Suppressor macrophage (primary cell): ENCODE measurements at places on chromosomes 1 and 21.

GRCh38 chr1:212157252-212157651 lies 121.7 kb downstream of the DTL start:
- DNase-seq: no peak

- peak; percentile 18 for DNase-seq
Observed at GRCh38 chr1:54255026-54255702, 55.2 kb downstream of the MRPL37 start.

DNA sequence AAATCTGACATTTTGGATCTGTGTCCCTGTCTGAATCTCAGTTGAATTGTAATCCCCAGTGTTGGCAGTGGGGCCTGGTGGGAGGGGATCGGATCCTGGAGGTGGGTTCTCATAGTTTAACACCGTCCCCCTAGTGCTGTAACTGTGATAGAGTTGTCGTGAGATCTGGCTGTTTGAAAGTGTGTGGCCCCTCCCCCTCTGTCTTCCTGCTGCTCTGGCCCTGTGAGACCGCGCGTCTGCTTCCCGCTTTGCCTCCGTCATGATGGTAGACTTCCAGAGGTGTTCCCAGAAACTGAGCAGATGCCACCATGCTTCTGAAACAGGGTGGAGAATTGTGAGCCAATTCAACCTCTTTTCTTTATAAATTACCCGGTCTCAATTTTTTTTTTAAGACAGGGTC lies 25.0 kb downstream of the AGPAT3 start:
- DNase-seq: no peak

DNA sequence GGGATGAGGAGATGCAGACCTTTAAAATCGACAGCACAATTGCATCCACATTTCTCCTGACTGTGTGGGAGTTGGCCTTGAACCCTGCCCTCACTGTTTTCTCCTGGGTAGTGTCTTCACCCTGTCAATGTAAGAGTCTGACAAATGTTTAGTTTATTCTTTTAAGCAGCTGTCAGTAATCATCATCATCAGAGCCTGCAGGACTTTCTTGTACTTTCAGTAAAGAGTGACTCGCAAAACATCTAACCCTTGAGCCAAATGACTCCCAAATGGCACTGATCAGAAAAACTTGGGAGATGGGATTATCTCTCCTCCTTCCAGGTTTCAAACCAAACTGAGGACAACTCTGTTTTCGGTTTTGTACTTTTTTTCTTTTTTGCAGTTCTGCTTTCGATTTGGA lies 460.2 kb downstream of the KIF26B start:
- DNase-seq: peak; percentile 19

- DNase-seq: no peak
Observed at GRCh38 chr1:196774175-196774574, 465 bp upstream of the CFHR3 start.

DNA sequence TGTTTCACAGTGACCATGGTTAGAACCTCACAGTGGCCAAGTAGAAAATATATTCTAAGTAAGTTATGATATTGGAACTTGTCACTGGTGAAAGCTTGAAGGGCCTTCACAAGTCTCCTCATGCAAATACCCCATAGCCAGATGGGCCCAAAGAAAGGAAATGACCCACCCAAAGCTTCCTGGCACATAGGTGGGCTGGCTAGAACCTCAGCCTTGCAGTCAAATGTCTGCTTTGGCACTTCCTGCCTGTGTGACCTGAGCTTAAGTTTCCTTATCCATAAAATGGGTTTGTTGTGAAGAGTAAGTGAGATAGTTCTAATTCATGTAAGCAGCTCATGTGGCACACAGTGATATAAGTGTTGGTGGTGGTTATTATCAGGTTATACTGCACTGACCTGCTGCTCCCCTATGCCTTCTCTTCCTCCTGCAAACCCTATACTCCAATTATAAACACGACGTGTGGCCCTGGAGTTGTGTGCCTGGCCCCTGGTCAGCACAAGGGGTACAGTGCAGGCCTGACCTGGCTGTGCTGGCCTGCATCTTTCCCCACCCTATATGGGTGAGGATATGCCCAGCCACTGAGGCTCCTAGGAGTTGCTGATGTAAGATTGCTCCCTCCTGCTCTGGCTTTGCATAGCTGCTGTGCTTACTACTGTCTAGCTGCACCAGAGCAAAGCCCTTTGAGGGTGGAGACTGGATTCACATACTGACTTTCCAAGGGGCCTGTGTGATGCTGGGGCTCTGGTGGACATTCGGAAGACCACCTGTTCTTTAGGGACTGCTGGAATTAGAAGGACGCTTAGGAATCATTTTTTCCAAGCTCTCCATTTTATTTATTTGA lies 4.7 kb upstream of the SLFNL1 start:
- no peak for DNase-seq

DNA sequence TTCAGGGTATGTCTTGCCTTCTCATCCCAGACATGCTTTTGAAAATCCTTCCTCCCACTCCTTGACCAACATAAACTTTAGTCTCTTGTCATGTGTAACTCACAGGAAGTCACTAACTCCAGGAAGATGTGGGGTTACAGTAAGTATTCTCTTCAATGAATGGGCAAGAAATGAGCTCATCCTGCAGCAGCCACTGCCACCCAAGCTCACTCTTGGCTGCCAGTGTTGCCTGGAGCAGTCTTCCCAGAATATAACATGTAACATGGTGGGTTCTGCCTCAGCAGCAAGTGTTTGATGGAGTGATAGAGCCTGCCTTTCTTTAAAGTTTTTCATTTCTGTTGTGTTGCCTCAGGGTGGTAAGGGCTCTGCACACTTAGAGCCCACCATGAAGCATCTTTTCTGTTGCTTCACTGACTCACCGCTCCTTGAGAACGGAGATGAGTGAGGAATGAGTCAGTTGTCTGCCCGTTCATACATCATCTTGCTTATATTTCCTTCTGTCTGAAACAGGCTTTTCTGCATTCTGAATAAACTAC lies 187.0 kb downstream of the TPR start:
- DNase-seq: no peak

DNA sequence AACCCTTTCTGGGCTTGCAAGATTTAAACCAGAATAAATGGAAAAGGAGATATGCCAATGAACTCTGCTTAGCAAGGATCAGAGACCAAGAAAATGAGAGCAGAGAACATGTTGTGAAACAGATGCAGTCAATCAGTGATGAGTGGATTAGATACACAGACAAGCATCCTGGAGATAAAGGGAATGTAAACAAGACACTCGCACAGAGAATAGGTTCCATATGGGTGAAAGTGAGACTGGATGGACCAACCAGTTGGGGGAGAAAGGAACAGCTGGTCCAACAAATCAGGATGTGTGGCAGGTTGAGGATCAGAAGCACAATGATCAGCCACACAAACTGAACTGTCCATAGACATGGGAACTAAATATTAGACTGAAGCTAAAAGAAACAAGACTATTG lies 338.2 kb downstream of the ASTN1 start:
- no peak for DNase-seq

- DNase-seq: peak; percentile 58
Observed at GRCh38 chr1:50023292-50024159, at the start of gene AGBL4. TSS of gene AGBL4 (minus strand) at chr1:50023954.

- no peak for DNase-seq
Observed at GRCh38 chr1:5818755-5819154, 173.5 kb downstream of the NPHP4 start.
